PC-9 (cell line): ENCODE measurements at places on chromosomes 5 and 9. TPM values are rescaled to one million over a fixed set of nuclear protein-coding genes. Genes with fewer than 3 reads are reported as not detected.

The HBEGF gene
- total RNA-seq = 8.5 and 9.0 TPM in 2 replicates

DNA sequence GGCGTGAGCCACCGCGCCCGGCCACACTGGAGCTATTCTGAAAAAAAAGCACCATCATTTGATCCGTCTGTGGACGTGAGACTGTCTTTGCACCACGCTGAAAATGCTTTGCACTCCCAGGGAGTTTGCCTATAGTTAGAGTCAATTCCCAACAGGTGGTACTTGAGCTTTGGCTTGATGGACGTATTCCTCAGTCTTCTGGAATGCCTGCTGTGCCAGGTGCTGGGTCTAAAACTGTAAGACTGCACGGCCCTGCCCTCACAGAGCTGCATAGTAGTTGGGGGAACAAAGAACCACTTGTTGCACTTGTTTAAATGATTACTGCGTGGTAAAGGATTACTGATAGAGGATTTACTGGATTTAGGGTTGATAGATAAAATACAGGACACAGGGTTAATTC is 3.4 kb upstream of the CCNO start:
- no peak for DNase-seq

- no peak for DNase-seq
These were observed 129.0 kb downstream of the SREK1 start for GRCh38 chr5:66273121-66273520.

GRCh38 chr9:33304362-33304761 is 14.0 kb downstream of the NFX1 start:
- DNase-seq = no peak

- DNase-seq = no peak
These were observed 382.5 kb downstream of the CYLC2 start for GRCh38 chr9:103377667-103378066.

The KCNV2 gene
- not detected in 2 replicates for total RNA-seq

DNA sequence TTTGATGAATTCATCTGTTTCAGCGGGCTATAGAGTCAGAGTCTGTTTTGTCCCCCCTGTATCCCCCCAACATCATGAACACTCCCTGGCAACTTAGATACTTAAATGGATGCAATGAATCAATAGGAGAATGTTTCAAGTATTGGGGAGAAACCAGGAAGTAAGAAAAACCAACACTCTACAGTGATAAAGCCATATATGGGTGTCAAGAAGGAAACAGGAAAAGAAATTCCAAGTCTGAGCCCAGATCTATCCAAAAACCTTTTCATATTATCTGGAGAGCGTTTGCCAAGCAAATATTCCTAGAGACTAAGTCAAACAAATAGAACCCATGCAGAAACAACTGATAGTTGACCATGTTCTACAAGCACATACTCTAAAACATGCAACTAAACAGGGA is 2.3 kb upstream of the GNAQ start:
- DNase-seq = no peak

The CCDC192 gene
- not detected in 2 replicates for total RNA-seq

DNA sequence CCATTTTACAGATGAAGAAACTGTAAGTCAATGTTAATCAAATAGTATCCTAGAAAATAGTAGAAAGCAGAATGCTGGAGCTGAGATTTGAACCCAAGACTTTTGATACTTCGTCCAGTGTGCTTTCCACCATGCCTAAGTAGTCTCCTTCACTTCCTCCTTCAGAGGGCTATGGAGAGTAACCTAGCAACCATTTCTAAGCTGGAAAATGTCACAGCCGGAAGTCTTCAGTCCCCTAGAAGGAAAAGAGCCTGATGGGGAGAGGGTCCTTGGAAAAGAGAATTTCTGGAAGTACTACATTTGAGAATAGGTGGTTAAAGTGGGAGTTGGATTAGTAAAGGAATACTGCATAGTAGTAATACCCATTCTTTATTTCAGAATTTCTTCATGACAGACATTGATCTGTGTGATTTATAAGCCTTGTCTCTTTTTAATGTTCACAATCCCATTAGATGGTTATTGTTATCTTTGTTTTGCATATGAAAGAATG is 32.7 kb downstream of the PCDHAC2 start:
- no peak for DNase-seq

DNA sequence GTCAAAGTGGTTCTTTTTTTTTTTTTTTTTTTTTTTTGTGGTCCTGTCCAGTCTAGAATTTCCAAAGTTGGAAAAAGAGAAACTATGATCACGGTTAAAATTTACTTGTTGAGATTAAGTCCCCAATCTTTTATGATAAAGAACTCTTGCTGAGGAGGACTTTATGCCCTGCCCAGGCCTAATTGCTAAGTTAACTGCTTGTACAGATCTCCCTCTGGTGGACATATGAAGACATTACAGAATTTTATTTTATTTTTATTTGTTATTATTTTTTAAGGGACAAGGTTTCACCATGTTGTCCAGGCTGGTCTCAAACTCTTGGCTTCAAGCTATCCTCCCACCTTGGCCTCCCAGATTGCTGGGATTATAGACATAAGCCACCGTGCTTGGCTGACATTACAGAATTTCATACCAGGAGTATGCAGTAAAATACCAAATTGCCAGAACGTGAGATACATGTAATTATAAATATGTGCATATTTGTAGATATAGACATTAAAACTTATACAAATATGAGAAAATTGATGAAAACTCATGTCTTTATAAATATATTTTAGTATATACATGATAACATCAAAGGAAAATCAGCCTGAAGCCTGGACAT is 91.2 kb downstream of the RFK start:
- no peak for DNase-seq

The CYLC2 gene
- total RNA-seq = not detected in 2 replicates
